ENCODE measurements at places on chromosomes 2 and 18.
A peak's percentile ranks its signal among the peaks of the same experiment; 100 is the strongest.

DNA sequence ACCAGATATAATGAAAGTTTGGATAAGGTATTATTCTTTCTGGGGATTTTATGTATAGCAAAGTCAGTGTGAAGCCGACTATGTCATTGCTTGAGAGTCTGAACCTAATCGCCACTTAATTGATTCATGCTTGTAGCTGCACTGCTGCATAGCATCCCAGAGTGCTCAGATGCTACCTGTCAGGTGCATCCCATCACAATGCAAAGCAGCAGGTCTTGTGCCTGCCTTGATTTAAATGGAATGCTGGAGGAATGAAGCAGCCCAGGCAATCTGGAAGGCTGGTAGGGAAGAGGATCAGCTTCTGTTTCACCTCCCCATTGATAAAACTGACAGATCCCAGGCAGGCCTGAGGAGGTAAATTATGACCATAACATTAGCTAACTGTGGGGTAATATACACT is 40.4 kb upstream of the ATIC start:
- DNase-seq: no peak

DNA sequence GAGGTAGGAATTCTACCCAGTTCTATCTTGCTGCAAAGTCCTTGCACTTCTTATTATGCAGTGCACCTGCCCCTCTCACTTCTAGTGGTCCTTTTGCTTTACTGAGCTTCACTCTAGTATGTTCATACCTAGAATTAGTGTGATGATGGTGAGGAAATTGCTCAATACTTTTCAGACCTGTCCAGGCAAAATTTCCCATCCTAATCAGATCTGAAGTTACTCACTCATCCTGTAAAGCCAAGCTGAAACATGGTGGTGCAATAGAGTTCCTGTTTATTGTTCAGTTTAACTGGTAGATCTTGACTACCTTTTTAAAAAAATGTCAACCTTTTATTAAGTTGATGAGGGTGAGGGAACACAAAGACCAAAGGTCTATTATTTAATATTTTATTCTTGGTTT is 12.6 kb upstream of the FIGN start:
- peak; percentile 28 for DNase-seq

DNA sequence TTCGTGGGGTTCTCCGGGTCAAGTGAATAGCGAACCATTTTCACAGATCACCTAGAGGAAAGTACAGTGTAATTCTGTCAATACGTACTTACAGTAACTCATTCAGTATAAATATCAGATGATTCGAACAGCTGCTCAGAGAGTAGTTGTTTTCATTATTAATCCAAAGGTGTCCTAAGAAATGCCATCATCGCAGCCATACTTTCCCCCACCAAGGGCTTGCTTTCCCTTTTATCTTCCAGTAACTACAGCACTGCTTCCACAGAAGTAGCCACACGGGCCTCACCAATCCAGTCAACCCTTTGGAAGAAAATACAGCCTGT is 4.5 kb upstream of the C18orf32 start:
- DNase-seq: no peak

- DNase-seq: peak; percentile 41
Observed at GRCh38 chr18:74654638-74655037, 57.0 kb downstream of the ZNF407 start.

GRCh38 chr2:234146087-234146826 is 95.8 kb downstream of the SPP2 start:
- peak; percentile 81 for DNase-seq

GRCh38 chr2:186728631-186729030 is 34.8 kb downstream of the FAM171B start:
- no peak for DNase-seq
